ENCODE measurements at places on chromosomes 7 and 10.

- DNase-seq = no peak
Observed at GRCh38 chr7:85119934-85120333, 66.9 kb downstream of the SEMA3D start.

DNA sequence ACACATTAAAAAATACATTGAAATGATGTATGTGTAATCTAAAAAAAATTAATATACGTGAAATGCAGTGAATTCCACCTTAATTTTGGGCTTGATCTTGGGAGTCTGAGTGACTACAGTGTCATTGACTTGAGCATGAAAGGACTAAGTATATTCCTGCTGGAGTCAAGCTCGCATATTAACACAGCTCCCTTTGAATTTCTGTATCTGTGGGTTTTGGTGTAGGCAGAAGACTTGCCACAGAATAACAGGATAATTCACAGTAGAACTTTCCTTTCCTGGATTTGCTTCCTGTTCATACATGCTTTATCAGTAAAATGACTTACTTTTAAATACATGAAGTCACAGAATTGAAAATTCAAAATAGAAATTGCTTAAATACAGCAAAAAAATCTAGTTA is 55.3 kb downstream of the PPP1R9A start:
- no peak for DNase-seq

DNA sequence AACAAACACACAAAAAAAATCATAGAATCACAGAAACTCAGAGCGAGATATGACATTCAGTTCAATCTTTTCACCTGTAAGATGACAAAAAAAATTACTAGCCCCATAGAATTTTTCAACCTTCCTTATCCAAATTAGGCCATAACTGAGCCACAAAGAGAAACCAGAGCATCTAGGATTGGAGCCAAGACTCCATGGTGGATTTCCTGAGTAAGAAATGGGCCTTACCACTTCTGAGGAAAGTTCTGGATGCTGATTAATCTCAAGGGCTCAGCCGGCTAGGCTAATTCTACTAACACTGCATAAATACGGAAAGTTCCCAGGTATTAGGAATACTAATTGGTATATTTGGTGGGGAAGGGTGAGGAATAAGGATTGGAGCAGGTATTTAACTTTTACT is 16.8 kb downstream of the LIPM start:
- DNase-seq = no peak

GRCh38 chr7:101671371-101672356 is 42.6 kb upstream of the MYL10 start:
- DNase-seq = no peak

Measured in cerebellar nuclear complex (tissue), 1 donor.